Activated CD8-positive, alpha-beta memory T cell treated with anti-CD3 and anti-CD28 coated beads for 4 hours (primary cell): ENCODE measurements at places on chromosomes 6 and 20.

- DNase-seq = no peak
Measured at GRCh38 chr6:106959985-106960384, 14.5 kb downstream of the CD24 start.

- DNase-seq = no peak
Measured at GRCh38 chr6:162124710-162125435, 602.7 kb downstream of the PRKN start.

DNA sequence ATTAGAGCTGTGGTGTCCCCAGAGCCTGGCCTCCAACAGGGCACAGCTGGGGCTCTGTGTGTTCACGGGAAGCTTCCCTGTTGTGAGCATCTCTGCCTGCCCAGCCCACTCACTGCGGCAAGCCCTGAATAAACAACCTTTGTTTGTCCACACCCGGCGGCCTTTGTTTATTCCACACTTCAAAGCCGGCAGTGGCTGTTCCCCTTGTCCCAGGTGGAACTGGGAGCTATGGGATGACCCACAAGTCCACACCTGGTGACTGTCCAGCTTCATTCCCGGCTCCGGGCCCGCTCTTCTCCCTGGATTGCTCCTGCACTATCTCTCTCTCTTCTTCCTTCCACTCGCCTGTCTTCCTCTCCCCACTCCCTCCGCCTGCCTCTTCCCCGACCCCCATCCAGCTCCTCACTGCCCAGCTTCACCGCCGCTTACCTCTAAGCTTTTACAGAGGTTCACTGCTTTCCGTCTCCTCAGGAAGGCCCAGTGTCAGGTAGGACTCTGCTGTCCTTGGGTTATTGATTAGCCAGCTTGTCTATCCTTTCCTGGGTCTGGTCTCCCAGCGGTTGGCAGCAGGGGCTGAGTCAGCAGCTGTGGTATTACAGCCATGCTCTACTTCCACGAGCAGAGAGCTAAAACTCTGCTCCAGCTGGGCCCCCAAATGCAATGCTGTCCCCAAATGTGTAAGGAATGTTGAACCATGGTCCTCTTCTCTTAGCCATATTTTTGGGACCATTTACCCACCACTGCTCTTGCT is 17.8 kb downstream of the DACT2 start:
- DNase-seq = no peak

GRCh38 chr6:23663096-23663495 is 462.9 kb upstream of the NRSN1 start:
- DNase-seq = no peak

DNA sequence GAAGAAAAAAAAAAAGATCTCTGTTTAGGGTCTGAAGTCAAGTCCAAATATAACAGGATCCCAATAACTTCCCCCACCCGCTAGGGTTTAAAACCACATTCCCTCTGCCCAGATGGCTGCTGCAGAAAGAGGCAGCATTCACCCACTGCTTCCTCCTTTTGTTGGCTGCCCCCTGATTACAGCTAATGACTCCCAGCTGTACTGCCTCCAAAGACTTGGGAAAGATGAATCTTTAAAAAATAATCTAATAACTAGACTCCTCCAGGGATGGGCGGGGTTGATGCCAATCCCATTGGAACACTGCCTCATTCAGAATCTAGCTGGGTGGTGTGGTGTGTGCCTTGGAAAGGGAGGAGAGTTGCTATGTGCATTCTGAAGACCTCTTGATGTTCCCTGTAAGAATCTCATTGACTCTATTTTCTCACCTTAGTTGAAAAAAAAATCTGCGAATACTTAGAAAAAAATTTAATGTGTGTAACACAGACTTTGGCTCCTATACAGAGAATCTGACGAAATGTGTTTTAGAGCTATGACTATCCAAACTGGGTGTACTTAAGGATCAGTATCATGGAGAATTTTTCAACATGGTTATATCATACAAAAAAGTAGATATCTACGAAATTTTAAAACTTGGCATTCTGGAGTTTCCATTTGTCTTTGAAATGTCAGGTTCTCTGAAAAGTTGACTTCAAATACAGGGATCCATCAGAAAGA is 174.0 kb downstream of the RNF144B start:
- no peak for DNase-seq

DNA sequence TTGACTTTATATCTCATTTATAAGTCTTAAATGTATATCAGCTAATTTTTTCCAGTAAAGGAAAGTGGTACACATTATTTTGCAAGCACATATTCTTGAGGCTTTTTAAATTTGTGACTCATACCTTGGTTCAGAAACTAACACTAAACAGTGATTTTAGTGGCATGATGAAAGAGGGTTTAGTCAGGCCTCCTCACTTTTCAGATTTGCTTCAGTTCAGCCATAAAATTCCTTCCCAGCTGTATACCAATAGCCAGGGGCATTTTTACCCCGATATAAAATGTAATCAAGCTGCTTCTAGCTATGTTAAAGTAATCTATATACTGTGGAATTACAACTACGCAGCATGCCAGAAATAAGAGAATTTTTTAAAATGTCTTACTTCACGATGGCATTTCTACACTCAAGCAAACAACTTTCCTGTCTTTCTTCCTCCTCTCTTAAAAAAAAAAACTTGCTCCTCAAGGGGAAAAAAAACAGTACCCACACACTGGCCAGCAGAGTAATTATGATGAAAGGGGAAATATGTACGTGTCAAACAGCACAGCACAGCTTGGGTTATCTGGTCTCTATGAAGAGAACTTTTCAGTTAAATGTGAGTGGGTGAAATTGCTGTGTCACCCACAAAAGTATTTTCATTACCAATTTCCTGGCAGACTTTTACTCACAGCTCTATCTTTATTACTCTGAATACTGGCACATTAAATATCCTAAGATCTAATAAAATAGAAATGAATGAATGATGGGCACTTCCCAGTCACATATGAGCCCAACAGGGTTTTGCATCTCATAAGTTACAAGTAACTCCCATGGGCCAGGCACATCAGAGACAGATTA is 244.8 kb upstream of the TENT5A start:
- no peak for DNase-seq

DNA sequence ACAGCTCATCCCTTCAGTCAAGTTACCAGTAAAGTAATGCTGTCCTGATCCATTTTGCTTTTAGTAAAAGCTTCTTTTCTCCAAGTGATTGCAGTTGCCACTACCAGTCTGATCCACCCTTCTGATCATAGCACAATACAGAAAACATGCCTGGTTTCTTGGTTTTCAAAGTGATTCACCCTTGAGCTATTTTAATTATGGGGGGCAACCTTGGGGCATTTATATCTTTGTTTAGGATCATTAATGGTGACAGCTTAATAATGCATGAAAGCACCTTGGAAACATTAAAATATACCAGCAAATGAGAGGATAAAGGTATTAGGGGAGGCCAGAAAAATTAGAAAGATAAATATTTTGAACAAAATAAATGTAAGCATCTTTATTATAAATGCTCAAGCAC is 38.4 kb downstream of the LRRC1 start:
- DNase-seq = no peak

- DNase-seq = no peak
Measured at GRCh38 chr20:31670371-31671228, 32.9 kb downstream of the COX4I2 start.

- no peak for DNase-seq
Measured at GRCh38 chr20:38084425-38084951, 50.9 kb downstream of the RPRD1B start.

- DNase-seq = no peak
Measured at GRCh38 chr6:77173472-77174074, 289.7 kb downstream of the HTR1B start.

GRCh38 chr6:21777846-21778245 is 184.3 kb downstream of the SOX4 start:
- DNase-seq = no peak

DNA sequence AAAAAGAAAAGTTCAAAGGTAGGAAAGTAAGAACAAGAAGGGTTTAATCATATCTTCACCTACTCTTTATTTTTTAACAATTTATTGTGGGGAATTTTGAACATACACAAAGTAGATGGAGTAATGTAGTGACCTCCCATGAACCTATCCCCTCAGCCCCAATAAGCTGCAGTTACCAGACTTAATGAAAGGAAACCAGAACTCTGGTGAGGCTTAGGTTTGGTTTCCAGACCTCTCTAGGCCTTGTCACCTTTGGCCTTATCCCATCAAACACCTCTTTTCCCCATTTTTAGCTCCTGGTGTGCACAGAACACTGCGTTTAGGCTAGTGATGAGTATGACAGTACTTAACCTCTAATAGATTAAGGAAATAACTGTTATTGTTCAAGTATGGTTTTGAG is 42.0 kb downstream of the CBFA2T2 start:
- no peak for DNase-seq

- DNase-seq = no peak
Measured at GRCh38 chr6:85431271-85431670, 18.6 kb upstream of the NT5E start.

DNA sequence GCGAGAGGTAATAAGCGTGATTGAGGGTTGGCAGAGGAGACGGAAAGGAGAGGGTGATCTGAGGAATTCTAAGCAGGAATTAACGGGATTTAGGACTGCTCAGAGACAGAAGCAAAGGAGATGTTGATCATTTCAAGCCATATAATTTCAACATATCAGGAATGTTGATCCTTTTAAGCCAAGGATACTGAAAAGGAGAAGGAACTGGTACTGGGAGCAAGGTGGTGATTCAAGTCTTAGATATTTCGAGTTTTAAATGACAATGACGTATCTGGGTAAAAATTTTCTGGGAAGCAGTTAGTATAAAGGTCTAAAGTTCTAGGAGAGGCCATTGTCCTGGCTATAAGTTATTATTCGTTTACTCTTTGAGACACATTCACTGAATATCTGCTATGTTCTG is 91.3 kb upstream of the OGFRL1 start:
- no peak for DNase-seq

DNA sequence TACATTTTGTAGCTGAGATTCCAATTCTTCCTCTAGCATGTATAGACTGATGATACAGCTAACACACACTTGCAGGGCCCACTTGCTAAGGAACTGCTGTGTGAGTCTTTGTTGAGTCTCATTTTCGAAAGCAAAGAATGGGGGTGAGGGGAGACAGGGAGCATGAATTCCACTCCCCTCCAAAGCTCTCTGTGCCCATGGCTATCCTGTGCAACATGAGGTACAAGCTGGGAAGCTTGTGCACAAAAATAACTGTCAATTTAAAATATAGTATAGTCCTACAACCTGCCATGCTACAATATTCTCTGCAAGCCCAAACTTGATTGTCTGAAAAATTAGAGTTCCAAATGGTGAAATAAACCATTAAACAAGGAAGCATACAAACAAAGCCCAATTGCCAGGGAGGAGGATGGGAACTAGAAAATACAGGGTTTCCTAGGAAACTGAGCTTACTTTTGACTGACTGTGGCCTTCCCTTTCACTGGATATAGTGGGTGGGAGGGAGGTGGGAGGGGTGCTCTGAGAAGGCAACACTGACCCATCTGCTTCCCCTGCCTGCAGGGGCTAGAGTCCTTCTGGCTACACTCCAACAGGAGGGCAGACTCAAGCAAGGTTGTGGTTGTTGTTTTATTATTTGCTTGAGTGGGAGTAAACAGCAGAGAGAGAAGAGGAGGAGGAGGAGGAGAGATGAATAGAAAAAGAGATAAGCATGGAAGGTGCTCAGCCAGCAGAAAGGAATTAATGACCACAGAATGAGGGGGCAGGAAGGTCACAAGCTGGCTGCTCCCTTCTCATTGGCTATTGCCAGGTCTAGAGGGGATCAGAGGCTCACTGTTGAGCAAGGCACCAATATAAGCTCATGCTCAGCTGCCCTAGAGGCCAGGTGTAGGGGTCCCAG is 84.6 kb downstream of the FYN start:
- DNase-seq = no peak

DNA sequence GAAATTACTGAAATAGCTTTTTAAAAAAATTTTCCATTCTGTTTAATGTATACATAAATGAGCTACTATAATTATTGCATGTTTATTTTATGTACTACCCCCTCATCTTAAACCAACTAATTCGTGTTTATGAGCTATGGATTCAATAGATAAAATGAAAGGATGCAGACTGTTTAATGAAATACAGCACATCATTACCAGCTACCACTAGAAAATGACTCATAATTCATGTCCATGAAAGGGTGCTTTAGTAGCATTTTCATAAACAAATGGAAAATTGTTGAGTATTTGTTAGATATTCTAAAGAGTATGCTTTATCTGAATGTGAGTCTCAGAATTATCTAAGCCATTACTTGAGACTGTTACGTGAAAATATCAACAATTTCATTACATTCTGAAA is 1590.1 kb downstream of the HACE1 start:
- no peak for DNase-seq

- no peak for DNase-seq
Measured at GRCh38 chr20:47723322-47723721, 62.0 kb downstream of the SULF2 start.
